Natural killer cell treated with Interleukin-12 subunit alpha and Interleukin-12 subunit beta and Interleukin-15 and Interleukin-18, amount 100 ng/mL, for 72 hours (primary cell): ENCODE measurements at places on chromosomes 2 and 18. TPM values are rescaled to one million over a fixed set of nuclear protein-coding genes. Genes with fewer than 3 reads are reported as not detected.

DNA sequence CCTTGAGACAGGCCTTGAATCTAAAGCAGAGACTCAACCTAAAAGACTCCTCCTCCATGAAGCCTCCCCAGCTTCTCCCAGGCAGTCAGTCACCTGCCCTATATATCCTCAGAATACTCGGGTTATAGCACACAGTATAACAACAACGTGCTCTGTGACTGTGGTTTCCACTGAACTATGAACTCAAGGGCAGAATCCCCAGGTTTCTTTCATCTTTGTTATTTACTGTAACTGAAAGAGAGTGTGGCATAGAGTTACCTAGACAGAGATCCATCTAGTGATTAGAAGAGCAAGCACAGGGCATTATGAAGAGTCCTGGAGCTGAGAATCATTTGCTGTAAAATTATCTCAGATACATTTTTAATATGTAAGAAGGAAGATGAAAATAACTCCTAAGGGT, 281.6 kb upstream of the ZNF521 start:
- DNase-seq, result no peak

- no peak for DNase-seq
Measured at GRCh38 chr2:26614216-26615138, 26.7 kb downstream of the CIB4 start.

GRCh38 chr2:2650608-2651375, 319.7 kb upstream of the MYT1L start:
- DNase-seq, result peak; percentile 13

DNA sequence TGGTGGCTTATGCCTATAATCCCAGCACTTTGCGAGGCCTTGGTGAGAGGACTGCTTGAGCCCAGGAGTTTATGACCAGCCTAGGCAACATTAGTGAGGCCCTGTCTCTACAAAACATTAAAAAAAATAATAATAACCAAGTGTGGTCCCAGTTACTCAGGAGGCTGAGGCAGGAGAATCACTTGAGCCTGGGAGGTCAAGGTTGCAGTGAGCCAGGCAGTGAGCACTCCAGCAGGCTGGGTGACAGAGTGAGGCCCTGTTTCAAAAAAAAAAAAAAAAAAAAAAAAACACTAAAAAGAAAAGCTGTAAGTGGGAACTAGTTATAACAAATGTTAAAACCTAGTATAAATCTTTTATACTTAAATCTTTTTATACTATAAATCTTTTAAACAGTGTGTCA, 146.2 kb upstream of the ITGA4 start:
- DNase-seq, result no peak

DNA sequence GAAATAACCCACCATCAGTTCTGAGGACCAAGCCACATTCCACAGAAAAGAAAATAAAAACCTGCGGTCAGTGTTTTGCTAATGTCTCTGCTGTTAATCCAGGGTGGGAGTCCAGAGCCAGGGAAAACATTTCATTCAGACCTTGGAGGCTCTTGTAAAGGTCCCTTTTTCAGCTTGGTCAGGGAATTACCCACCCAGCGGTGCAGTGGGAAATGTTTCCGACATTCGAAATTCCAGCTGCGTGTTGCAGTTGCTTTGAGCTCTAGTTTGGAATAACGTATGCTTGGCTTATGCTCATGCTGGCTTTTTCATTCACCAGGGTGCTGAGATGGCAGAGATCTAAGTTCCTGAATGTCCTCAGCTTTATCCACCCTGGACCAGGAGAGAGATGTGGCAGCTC, 219.1 kb downstream of the TRIB2 start:
- no peak for DNase-seq

DNA sequence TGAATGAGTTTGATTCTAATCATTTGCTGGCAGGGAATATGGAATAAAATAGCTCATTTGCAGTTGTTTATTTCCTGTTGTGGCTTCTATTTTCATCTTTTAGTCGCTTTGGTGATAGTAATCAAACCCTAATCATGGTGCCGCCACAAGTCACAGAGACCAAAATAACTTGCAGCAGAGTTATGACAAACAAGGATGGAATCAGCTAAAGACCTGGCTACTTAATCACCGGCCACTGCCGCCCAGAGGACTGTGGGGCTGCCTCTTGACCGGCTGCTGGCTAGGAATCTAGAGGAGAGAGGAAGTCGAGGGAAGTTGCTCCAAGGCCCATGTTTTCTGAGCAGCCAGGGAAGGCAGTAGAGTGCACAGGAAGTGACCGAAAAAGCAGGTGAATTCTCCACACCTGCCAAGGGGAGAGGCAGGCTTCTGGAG, 5.1 kb upstream of the SMAD7 start:
- DNase-seq, result no peak

NTSR2 gene
- total RNA-seq, result not detected

HJURP gene
- 35.6 TPM for total RNA-seq

- DNase-seq, result no peak
Measured at GRCh38 chr2:71148506-71149063, 18.2 kb downstream of the MPHOSPH10 start.

ABCB11 gene
- total RNA-seq, result not detected

DNA sequence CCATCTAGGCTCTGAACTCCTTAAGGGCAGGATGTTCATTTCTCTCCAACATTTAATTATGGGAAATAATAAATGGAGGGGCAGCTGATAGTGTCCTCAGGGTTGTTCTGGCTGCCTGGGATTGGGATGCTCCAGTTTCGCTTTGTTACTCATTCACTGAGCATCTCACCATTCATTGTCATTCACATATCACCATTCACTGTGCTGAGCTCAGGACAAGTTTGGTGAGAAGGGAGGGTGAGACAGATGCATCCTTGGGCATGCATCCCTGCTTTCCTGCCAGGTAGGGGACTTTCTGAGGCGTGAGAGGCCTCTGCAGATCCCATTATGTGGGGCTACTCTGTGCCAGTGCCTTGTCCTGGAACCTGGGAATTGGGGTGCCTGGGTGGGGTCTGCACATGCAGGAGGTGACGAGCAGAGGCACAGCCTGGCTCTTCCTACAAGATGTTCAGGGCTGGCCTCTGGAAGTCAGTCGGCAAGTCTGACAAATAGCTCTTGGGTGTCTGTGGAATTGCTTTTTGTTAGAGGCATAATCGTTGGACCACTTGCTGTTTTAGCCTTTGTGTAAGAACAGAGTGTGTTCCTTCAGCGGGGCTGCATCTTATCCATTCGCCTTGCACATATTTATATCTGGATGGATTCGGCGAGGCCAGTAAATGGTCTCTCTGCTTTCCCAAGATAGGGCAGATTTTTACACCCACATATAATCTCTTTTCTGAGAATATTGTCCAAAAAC, 323.2 kb upstream of the THSD7B start:
- no peak for DNase-seq

DNA sequence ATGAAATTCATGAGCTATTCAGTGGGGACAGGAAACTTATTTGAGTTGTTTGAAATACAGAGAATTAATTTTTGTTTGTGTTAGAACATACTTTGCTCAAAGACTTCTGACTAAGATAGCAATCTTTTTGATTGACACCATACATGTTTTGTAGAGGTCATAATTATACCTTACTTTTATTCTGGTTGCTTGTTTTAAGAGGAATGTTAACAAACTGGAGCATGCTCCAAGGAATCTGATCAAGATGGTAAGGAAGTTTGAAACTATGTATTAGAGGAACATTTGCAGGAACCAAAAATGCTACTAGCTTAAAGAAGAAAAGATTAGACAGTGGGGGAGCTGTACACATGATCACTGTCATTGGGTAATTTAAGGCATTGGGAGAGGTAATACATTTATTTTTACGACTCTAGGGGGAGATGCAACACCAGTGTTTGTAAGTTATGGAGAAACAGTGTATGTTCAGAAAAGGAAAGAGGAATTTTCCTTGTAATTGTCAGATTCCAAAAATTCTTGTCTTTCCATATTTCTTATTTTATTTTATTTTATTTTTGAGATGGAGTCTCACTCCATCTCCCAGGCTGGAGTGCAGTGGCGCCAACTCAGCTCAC, 8.0 kb downstream of the AGFG1 start:
- DNase-seq, result no peak

- no peak for DNase-seq
Measured at GRCh38 chr2:71339685-71340084, 8.1 kb downstream of the ZNF638 start.

GRCh38 chr2:225103737-225104141, 61.5 kb upstream of the DOCK10 start:
- no peak for DNase-seq

DNA sequence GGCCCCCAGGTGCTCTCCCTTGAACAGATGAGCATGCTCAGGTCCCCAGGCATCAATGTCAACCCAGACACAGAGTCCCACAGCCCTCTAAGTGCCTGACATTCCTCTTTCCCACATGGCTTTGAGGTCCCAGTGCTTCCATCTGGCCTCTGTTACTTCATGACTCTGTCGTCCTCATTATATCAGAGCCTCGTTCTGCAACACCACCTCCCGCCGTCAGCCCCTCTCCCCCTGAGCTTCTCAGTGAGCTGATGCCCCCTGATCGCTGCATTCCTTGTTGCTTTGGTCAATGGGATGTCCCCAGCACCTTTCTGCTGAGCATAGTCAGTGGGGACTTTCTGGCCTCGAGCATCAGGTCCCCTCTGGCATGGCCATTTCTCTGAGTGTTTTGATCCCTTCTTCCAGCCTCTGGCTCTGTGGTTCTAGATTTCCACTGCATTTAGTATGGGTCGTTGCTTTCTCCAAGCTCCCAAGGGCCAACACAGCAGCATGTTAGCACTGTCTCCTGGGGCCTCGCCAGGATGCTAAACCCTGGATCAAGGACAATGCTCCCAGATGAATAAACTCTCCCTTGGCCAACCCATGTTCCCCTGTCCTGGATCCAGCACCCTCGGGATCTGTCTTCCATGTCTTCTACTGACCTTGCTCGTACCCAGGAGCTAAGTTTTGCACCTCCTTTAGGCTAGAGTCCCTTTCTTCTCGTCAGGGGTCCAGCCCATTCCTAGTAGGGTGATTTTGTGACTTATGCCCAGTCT, 143.2 kb upstream of the TWIST2 start:
- no peak for DNase-seq

- no peak for DNase-seq
Measured at GRCh38 chr2:128380961-128381938, 62.6 kb upstream of the HS6ST1 start.

DNA sequence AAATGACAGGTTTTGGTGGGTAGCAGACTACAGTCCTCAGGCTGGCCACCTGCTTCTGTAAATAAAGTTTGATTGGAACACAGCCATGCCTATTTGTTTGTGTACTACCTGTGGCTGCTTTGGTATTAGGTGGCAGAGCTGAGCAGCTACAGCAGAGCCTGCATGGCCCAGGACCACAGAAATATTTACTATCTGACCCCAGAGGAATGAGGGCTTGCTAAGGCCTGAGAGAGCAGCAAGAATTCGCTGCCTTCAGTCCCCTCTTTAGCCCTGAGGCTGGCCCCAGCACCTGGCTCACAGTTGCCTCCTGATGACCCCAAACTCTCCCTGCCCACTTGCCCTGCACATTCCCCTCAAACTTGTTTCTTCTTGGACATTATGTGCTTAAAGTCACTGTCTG, 32.5 kb downstream of the POLR1A start:
- no peak for DNase-seq

GPR45 gene
- not detected for total RNA-seq

DNA sequence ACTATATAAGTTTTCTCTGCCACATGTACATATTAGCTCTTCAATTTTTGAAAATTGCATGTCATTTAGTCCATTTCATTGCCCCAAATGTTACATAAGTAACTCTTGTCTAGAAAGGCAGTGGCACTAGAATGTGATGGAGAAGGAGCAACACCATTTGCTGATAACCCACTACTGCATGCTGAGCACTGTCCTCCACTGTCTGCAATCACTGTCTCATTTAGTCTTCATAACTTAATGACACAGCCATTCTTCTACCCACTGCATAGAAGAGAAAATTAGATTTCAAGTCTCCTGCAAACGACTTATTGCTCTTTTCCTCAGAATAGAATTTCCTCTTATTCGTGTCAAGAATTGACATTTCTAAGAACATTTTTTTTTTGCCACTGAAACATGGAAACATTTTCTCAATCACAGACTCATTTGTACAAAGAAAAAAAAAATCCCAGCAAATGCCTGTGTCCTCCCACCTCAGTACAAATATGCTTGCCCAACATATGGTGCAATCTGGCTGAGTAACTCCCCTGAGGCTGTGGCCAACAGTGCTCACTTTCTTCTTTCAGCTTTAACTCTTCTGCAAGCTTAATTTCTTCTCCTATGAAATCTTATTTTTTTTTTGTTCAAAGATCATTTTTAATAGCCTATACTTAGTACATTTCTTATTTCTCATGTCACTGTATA, 768.6 kb upstream of the HS6ST1 start:
- DNase-seq, result no peak

DNA sequence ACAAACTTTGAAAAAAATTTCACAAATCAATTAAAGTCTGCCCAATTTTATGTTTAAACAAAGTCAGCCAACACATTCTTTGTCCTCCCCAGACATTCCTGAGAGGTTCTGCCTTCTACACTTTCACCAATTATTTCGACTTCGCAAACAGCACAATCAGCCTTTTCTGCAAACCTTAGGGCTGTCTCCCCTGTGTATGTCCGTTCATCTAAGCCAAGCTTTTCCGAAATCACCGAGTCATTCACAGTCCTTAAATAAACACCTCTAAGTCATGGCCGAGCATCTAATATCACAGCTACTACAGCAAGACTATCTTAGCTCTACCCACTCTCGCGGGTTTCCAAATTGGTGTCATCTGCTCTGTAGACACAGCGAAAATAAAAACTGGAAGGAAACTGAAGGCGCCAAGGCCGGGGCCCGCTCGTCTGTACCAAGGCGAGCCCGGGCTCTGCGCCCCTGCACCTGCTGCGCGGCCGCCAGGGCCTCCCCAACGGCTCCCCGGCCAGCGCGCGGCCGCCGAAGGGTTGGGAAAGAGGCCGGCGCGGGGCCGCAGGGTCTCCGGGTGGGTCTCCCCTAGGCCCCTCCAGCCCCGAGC, 730 bp downstream of the ODC1 start:
- DNase-seq, result no peak

DNA sequence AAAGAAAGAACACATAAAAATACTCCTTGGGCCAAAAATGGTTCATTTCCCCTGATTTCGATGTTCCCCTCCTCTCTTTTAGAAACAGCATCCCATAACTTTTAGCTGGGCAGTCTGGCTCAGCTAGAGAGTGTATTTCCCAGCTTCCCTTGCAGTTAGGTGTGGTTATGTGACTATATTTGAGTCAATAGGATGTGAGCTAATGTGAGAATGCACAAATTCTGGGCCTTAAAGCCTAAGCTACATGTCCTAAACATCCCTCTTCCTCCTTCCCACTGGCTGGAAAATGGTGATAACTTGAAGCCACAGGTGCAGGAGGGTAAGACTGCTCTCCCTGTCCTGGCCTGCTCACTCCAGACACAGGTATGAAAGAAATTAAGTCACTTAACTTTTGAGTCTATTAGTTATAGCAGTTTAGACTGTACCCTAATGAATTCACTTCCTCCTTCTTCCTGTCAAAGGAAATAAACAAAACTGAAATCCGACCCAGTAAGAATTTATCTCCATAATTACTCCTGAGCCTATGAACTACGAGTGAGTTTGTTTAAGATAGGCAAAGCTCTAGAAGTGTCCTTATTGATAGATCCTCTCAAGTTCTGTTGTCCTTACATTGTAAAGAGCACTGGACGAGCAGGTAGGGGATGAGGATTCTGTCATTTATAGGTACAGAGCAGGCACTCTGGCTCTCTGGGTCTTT, 177.6 kb downstream of the MTX2 start:
- no peak for DNase-seq
